Neural progenitor cell (in vitro differentiated cells): ENCODE measurements at places on chromosomes 3 and 15. TPM values are rescaled to one million over a fixed set of nuclear protein-coding genes. Genes with fewer than 3 reads are reported as not detected.

DNA sequence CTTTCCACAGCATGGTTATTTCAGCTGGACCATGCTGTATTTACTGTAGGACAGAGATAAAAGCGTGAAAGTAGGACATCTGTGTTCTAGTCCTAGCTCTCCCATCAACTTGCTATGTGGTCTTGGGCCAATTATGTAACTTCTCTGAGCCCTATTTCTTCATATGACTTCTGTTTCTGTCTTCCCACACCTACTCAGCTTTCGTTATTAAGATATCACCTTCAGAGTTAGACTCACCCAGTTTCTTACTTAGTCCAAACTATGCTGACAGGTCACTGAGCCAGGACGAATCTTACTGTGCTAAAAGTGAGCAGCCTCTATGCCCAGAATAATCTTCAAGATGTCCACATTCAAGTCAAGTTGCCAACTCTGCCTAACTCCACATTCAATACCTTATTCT is 283.7 kb downstream of the IL5RA start:
- H3K36me3 ChIP-seq = no peaks in the 10 kb centered on the region
- no peak overlapping the region for H3K27ac ChIP-seq
- no peaks in the 10 kb centered on the region for H3K4me1 ChIP-seq
- H3K27me3 ChIP-seq = no peaks in the 10 kb centered on the region
- H3K4me3 ChIP-seq = no peak overlapping the region

GRCh38 chr3:159929171-159930141 is 59.2 kb upstream of the IL12A start:
- H3K27ac ChIP-seq = no peak overlapping the region
- no peaks in the 10 kb centered on the region for H3K27me3 ChIP-seq
- DNase-seq = no peak
- H3K36me3 ChIP-seq = no peaks in the 10 kb centered on the region

The POLQ gene
- total RNA-seq = 15.6 and 33.2 TPM in 2 replicates

GRCh38 chr15:77312523-77312922 is 107.4 kb downstream of the PEAK1 start:
- no peaks in the 10 kb centered on the region for H3K36me3 ChIP-seq
- H3K27me3 ChIP-seq = no peaks in the 10 kb centered on the region
- H3K4me3 ChIP-seq = no peak overlapping the region
- DNase-seq = no peak

DNA sequence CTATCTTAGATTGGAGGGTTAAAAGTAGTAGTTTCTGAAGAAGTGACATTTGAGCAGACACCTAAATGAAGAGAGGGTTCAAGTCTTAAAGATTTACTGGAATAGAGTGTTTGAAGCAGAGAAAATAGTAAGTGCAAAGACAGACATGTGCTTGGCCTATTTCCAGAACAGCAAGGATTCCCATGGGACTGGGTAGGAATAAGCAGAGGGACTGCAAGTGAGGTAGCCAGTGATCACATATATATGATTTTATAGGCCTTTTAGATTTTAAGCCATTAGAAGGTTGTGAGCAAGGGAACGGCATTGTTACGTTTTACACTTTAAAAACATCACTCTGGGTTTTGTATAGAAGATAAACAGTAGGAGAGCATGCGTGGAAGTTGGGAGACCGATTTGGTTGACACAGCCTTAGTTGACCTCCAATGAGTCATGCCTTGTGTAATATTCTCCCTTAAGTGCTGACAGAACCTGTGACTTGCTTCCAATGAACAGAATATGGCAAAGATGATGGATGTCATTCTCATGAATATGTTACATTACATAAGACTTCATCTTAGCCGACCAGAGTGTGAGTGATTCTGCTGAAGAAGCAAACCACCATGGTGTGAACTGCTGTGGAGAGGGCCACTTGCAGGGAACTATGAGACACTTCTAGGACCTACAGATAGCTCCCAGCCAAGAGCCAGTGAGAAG is 37.1 kb upstream of the SLC4A7 start:
- H3K27ac ChIP-seq = no peak overlapping the region
- no peaks in the 10 kb centered on the region for H3K4me1 ChIP-seq
- DNase-seq = no peak
- no peak overlapping the region for H3K4me3 ChIP-seq
- no peaks in the 10 kb centered on the region for H3K36me3 ChIP-seq
